Ascending aorta (tissue), 2 donors: ENCODE measurements at places on chromosomes 4 and X. TPM values are rescaled to one million over a fixed set of nuclear protein-coding genes. Genes with fewer than 3 reads are reported as not detected.
A peak's percentile ranks its signal among the peaks of the same experiment; 100 is the strongest.

Gene RAB39B
- total RNA-seq = not detected

- H3K27me3 ChIP-seq = no peaks in the 10 kb centered on the region
- peaks cover 3% of the 10 kb centered on the region for H3K36me3 ChIP-seq
- no peaks in the 10 kb centered on the region for H3K4me1 ChIP-seq
- H3K4me3 ChIP-seq = no peak overlapping the region
- no peak for DNase-seq
Measured at GRCh38 chr4:150855981-150856510, 159.0 kb downstream of the LRBA start.

- H3K4me1 ChIP-seq = no peaks in the 10 kb centered on the region
- DNase-seq = no peak
- no peak overlapping the region for H3K27ac ChIP-seq
- no peak overlapping the region for H3K4me3 ChIP-seq
- peaks cover 69% of the 10 kb centered on the region for H3K36me3 ChIP-seq
Measured at GRCh38 chr4:1826531-1827350, 29.2 kb downstream of the LETM1 start.

GRCh38 chr4:152021788-152022438 is 261.1 kb upstream of the GATB start:
- H3K27ac ChIP-seq = no peak overlapping the region
- H3K27me3 ChIP-seq = no peaks in the 10 kb centered on the region
- DNase-seq = no peak
- no peaks in the 10 kb centered on the region for H3K36me3 ChIP-seq

GRCh38 chr4:7818399-7818911 is 121.2 kb downstream of the AFAP1 start:
- no peak overlapping the region for H3K27ac ChIP-seq
- H3K4me3 ChIP-seq = no peak overlapping the region
- no peaks in the 10 kb centered on the region for H3K27me3 ChIP-seq
- H3K4me1 ChIP-seq = peaks cover 14% of the 10 kb centered on the region
- DNase-seq = no peak

DNA sequence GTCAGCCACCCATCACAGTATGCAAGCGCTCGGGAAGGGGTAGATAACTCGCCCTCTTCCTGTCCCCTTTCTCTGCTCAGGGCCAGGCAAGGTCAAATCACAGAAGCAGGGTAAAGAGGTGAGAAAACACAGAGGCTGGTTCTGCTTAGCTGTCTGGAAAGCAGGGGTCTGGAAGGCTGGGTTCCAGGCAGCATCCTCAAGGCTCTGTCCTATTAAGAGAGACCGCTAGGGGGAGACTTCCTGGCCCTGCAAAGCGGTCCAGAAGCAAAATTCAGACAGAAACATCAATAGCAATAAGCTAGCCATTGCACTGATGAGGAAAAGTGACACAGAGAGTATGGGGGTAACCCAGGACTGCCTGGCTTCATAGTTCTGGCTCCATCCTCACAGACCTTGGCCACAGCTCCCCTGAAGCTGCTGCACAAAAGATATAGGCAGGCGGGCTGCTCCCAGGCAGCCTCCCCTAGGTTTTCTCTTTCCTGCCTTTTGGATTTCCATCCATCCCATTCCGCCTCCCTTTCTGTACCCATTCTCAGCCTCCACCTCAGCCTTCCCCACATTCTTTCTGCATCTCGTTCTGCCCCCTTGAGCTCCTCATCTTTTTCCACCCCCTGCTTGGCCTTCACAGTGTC is 308.5 kb downstream of the EVC2 start:
- H3K27ac ChIP-seq = no peak overlapping the region
- no peak for DNase-seq
- no peaks in the 10 kb centered on the region for H3K4me1 ChIP-seq

- H3K4me3 ChIP-seq = no peak overlapping the region
- DNase-seq = no peak
- no peak overlapping the region for H3K27ac ChIP-seq
- no peaks in the 10 kb centered on the region for H3K36me3 ChIP-seq
- H3K27me3 ChIP-seq = no peaks in the 10 kb centered on the region
Measured at GRCh38 chr4:22522706-22523501, 7.0 kb upstream of the ADGRA3 start.

DNA sequence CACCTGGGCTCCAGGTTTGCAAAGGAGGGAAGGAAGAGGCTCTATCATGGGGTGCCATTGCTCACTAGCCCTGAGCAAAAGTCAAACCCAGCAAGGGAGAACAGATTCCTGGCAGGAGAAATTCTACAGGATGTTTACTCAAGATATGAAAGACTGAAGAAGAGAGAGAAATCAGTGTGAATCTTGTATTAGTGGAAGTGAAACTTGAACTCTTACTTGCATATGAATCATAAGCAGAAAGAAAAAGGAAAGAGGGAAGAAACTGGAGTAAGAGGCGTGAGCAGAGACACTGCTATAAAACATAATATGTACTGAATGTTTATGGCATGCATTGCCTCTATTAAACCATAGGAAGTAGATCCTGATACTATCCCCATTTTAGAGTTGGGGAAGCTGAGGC is 60.9 kb downstream of the C4orf46 start:
- no peaks in the 10 kb centered on the region for H3K36me3 ChIP-seq
- H3K4me1 ChIP-seq = no peaks in the 10 kb centered on the region
- no peak overlapping the region for H3K27ac ChIP-seq
- no peaks in the 10 kb centered on the region for H3K27me3 ChIP-seq
- no peak for DNase-seq

Gene MTTP
- 1.9 TPM for total RNA-seq

Gene MTMR8
- total RNA-seq = 0.85 TPM

DNA sequence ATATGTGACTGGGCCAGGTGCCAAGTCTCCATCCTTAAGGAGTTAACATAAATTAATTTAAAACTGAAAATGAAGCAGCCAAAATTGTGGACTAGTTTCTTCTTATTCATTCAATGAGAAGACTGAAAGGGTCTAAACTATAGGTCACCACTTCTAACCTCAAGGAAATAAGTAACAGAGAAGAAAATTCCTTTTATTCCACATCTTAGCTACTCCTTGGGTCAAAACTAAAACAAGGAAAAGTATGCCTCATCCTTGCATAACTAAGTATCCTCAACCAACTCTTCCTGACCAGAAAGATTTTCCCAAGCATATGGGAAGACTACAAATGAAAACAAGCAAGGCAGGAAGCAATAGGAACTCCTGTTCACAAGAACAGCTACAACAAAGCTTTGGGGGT is 71.2 kb downstream of the ZNF827 start:
- no peaks in the 10 kb centered on the region for H3K4me1 ChIP-seq
- H3K36me3 ChIP-seq = no peaks in the 10 kb centered on the region
- DNase-seq = no peak
- H3K27ac ChIP-seq = no peak overlapping the region
- no peak overlapping the region for H3K4me3 ChIP-seq
- no peaks in the 10 kb centered on the region for H3K27me3 ChIP-seq

DNA sequence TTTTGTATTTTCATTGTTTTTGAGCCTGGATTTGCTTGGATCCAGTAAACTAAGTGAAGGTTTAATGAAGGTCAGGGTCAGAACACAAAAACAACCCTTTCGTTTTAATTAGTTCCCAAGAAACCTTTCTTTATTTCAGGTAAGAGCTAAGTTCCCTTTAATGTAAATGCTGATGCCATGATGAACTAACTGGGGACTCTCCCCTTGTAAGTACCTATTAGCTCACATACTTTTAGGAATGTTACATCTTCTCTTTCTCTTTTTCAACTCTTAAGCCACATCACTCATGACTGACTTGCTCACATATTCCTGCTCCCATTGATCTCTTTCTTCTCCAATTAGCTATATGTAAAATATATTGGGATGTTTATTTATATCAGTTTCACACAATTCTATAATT is 673.1 kb upstream of the CPEB2 start:
- no peak overlapping the region for H3K4me3 ChIP-seq
- H3K27me3 ChIP-seq = no peaks in the 10 kb centered on the region
- no peak for DNase-seq

DNA sequence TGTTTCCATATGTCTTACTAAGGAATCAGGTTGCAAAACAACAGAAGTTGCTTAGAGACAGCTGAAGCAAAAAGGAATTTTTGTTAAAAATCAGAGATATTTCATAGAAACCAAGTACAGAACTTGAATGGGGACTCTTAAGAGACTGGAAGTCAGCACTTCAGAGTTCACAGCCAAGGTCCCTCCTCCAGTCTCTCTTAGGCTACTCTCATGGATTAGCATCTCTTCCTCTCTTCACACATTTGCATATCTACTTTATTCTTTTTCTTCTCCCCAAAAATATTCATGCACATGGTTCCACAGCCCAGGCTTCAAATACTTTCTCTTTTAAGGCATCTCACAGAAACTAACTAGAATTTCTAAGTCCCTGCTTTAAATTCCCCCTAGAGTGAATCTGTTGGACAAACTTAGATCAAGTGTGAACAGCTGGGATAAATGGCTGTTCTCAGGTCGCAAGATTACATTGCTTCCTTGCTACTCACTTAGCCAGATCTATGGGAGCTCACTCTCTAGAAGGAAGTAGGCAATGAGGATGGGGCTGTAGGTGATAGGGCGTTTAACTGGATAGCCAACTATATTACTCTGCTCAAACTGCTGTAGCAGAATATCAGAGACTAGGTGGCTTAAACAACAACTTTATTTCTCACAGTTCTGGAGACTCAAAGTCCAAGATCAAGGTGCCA is 73.7 kb upstream of the GALNT7 start:
- H3K4me1 ChIP-seq = no peaks in the 10 kb centered on the region
- H3K27ac ChIP-seq = no peak overlapping the region
- no peaks in the 10 kb centered on the region for H3K36me3 ChIP-seq
- no peaks in the 10 kb centered on the region for H3K27me3 ChIP-seq
- no peak for DNase-seq

- no peak overlapping the region for H3K27ac ChIP-seq
- no peaks in the 10 kb centered on the region for H3K36me3 ChIP-seq
- H3K4me3 ChIP-seq = no peak overlapping the region
- H3K27me3 ChIP-seq = no peaks in the 10 kb centered on the region
- no peak for DNase-seq
Measured at GRCh38 chrX:29215251-29215650, 628.0 kb downstream of the IL1RAPL1 start.

- H3K4me1 ChIP-seq = no peaks in the 10 kb centered on the region
- no peaks in the 10 kb centered on the region for H3K27me3 ChIP-seq
- H3K4me3 ChIP-seq = no peak overlapping the region
- no peak for DNase-seq
- H3K27ac ChIP-seq = no peak overlapping the region
Measured at GRCh38 chrX:77061545-77061944, 385.6 kb upstream of the FGF16 start.

Gene RASGEF1B
- 8.4 TPM for total RNA-seq

Gene TMPRSS11A
- total RNA-seq = not detected

DNA sequence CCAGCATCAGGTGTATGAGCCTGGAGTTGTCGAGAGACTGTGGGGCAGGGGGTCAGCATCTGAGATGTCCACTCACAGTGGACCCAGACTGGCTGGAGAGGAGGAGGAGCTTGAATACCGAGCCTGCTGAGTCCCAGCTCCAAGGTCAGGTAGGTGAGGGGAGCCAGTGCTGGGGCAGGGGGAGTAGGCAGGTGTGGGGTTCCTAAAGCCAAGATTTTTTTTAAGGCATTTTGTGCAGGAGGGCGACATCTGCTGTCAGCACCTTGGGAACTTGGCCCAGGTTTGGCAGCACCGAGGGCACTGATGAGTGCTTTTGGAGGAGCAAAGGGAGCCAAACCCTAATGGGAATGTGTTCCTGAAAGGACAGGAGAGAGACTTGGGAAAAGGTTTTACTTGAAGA is 64.2 kb upstream of the MSANTD1 start:
- no peak for DNase-seq
- H3K27ac ChIP-seq = no peak overlapping the region
- H3K36me3 ChIP-seq = peaks cover 45% of the 10 kb centered on the region
- H3K27me3 ChIP-seq = no peaks in the 10 kb centered on the region
- H3K4me1 ChIP-seq = no peaks in the 10 kb centered on the region

Gene MAGEE2
- total RNA-seq = not detected

Gene TMPRSS11F
- not detected for total RNA-seq

- H3K4me1 ChIP-seq = no peaks in the 10 kb centered on the region
- no peak for DNase-seq
- H3K4me3 ChIP-seq = no peak overlapping the region
- no peaks in the 10 kb centered on the region for H3K36me3 ChIP-seq
Measured at GRCh38 chr4:113756005-113756410, 5.5 kb downstream of the CAMK2D start.

DNA sequence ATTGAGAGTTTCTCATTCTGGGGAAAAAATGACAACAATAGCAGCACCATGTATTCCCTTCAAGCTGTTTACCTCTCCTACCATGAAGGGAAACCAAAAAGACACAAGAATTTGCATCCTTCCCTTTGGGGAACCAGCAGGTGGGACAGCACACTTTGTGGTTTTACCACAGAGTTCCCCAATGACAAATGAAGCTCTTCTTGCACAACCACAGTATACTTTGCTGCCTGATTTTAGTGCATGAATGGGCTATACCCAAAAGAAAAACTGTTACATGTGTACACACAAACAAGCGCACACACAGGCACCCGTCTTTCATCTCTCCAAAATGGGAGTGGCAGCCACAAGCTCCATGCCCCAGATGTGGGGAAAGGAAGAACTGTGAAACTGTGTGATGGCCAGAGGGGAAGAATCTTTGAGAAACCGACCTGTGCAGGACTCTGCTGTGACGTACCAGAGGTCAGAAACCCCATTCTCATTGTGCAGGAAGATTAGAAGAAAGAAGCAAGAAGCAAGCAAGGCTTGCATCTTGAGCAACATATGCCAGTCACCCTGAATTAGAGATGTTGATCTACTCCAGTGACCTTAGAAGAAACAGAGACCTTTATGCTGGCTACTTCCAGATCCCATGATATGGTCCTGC is 2.7 kb upstream of the MAML3 start:
- no peaks in the 10 kb centered on the region for H3K36me3 ChIP-seq
- no peaks in the 10 kb centered on the region for H3K27me3 ChIP-seq
- no peak overlapping the region for H3K4me3 ChIP-seq
- no peak overlapping the region for H3K27ac ChIP-seq

Gene P2RY8
- 2.2 TPM for total RNA-seq

GRCh38 chr4:15533817-15534216 is 64.1 kb downstream of the CC2D2A start:
- H3K27me3 ChIP-seq = no peaks in the 10 kb centered on the region
- no peak overlapping the region for H3K4me3 ChIP-seq
- H3K4me1 ChIP-seq = peaks cover 3% of the 10 kb centered on the region

DNA sequence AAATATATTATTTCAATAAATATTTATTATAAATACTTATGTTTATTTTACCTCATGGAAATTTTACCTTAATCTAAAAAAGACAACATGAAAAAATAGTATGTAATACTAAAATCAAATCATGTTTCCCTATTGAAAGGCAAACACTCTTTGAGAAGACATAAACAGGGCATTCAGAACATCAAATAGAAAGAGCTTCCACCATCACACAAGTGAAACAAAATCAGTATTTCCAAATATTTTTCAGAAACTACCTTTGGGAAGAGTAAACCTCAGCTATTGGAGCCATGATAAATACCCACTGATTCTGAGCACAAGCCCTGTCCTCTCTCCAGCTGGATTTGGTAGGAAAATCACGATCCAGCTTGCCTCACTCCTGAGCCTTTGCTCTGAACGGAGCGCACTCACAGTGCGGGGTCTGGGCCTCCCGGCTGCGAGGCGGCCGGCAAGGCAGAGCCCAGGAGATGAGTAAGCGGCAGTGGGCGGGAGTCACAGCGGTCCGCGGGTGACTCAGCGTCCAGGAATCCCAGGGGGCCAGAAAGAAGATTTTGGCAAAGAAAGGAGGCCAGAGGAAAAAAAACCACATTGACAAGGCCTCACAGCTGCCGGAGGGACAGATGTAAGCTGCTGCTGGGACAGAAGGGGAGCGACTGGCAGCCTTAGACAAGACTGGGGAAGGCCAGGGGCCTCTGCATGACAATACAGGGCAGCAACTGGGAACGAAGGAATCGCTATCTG is 14.7 kb upstream of the ANXA5 start:
- DNase-seq = peak; percentile 93
- no peaks in the 10 kb centered on the region for H3K27me3 ChIP-seq
- no peaks in the 10 kb centered on the region for H3K4me1 ChIP-seq
- no peaks in the 10 kb centered on the region for H3K36me3 ChIP-seq
- peak overlapping the region; percentile 51 for H3K4me3 ChIP-seq
